Foreskin keratinocyte (primary cell): ENCODE measurements at places on chromosomes 5 and 9.

DNA sequence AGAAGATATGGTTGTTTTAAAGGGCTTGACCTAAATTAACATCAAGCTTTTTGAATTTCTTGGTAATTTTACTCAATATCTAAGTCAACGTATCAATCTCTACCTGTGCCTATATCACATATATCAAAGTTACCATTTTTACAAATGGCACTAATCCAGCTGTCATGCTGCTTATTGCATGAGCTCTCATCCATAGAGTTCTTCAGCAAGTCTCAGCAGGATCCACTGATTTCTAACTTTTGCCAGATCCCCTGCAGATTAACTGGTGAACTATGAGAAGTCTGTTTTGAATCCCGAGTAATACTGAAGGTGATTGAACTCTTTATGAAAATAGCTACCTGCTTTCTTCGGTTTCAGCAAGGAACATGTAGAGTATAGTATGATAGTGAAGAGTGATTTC is 1239.8 kb upstream of the ACO1 start:
- peak; percentile 37 for DNase-seq

GRCh38 chr5:58871648-58872242 is 288.9 kb downstream of the RAB3C start:
- peak; percentile 22 for DNase-seq

GRCh38 chr5:80090884-80091166 is 55.7 kb downstream of the THBS4 start:
- DNase-seq, result no peak

DNA sequence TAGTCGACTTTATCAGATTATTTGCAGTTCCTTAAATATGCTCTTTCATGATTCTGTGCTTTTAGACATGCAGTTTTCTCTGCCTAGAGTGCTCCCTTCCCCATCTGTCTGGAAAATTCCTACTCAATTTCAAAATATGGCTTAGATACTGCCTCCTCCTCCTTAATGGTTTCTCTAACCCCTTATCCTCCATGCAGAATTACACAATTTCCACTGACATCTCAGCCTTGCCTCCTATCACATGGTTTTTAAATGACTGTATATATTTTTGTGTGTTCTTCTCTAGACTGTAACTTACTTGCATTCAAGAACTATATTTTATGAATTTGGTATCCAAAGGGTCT is 85.2 kb downstream of the SLC44A1 start:
- DNase-seq, result no peak

DNA sequence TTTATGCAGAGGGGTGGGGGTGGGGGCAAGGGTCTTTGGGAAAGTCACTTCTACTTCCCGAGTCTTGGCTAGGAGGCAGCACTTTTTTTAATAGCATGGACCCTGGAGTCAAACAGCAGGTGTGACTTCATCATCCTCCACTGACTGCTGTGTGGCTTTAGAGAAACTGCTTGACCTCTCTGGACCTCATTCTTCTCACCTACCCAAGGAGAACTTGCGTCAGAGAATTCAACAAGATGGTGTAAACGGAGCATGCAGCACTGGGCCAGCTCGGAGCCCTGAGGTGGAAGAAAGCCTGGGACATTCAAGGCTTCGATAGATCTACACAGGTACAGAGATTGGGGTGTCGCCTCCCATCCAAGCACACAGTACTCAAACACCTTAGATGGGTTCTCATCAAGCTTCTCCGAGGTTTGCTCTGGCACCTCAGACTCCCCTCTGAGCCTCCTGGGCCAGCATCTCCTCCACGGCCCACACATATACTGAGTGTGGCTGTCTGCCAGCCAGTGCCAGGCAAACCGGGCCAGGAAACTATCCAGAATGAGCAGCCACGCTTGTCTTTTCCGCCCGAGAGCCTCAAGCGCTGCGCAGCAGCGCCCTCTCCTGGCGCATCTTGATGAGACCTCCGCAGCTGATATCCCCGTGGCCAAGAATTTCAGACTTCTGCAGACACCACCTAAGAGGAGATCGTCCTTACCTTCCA is 4.6 kb upstream of the SLC25A48 start:
- no peak for DNase-seq

- DNase-seq, result no peak
These were observed 6.0 kb downstream of the POLR3G start for GRCh38 chr5:90480699-90481098.

DNA sequence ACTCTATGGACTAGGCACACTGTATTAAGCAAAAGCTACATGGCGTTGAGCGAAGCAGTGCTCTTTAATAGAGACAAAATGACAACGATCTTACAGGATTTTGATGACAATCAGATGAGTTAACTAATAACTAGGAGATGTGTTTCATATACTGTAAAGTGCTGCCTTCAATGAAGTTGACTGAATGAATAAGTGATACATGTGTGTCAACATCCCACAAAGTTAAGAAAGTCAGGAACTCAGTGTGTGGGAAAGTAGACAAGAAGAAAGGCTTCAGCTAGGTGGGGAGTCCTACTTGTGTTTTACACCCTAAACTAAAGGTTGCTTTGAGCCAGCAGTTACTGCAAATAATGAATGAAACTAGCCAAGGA is 79.6 kb downstream of the PAPPA start:
- DNase-seq, result peak; percentile 5

- DNase-seq, result no peak
These were observed 10.8 kb upstream of the DAB2IP start for GRCh38 chr9:121640491-121641223.

GRCh38 chr5:15489571-15490235 is 10.3 kb upstream of the FBXL7 start:
- no peak for DNase-seq

- DNase-seq, result no peak
These were observed 42.6 kb downstream of the LARP1 start for GRCh38 chr5:154797762-154798161.

- DNase-seq, result no peak
These were observed 21.7 kb downstream of the ERGIC1 start for GRCh38 chr5:172855597-172856292.

DNA sequence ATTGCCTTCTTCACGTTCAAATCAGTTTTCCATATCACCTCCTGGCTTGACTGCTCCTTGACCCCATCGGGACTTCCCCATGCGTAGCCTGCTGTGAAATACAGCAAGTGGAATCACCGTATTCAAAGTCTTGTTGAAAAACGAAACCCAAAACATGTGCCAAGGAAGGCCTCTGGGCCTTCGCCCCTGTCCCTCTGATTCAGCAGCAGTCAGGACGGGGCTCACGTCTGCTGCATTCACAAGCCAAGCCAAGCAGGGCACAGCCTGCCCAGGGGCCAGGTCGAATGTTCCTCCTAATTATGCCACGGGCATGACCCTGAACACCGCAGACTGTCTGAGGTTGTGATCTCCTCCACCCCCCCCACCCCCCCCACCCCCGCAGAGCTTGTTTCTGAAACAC is 960 bp upstream of the CTNND2 start:
- DNase-seq, result no peak

DNA sequence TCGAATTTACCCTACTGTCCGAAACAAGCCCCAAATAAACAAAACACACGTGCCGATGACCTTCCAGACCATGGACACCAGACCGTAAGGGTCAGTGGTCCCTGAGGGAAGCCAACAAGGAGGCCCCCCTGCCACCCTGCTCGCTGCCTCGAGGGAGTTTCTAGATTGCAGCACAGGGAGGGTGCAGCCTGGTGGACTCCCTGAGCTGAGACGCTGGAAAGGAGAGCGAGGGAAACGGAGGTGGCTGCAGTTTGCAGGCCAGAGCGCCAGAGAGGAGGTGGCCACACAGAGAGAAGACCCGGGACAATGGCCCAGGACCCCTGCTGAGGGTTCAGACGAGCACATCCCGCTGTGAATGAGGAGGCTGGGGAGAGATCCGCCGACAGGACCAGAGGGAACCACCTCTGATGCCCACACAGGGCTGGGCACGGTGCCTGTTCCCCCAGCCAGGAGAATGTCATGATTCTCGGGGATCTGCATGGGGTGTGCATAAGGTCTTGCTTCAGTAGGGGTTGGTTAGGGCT is 48.9 kb downstream of the SLC6A3 start:
- DNase-seq, result no peak

- DNase-seq, result no peak
These were observed 11.8 kb upstream of the MRNIP start for GRCh38 chr5:179870403-179870903.

- DNase-seq, result no peak
These were observed 42.5 kb downstream of the CYSTM1 start for GRCh38 chr5:140217299-140218026.

DNA sequence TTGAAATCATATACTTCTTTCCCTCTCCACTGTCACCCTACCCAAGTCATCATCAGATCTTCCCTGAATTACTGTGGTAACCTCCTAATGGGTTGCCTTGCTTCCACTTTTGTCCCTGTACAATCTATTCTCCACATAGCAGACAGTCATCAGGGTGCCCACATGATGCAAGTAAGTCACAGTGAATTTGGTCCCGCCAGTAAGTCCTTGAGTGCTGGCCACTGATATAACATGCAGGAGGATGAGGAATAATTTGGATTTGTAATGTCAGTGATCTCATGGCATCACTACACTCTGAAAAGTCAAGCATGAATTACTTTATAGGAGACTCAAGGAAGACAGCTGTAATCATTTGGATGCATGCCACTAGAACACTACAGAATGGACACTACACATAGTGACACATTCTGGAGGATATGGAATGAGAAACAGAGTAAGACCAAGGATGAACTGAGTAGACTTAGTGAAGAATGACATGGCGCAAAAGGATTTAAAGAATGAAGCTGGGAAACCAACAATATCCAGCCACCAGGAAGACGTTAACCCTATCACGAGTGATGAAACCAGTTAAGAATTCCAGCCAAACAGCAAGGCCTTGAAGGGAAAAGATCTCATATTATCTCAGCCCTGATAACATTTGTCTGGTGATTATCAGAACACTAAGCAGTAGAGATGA is 28.6 kb downstream of the MARCHF3 start:
- peak; percentile 13 for DNase-seq

GRCh38 chr9:124600407-124600806 is 93.2 kb upstream of the NR5A1 start:
- DNase-seq, result no peak

GRCh38 chr9:90789862-90790261 is 11.8 kb upstream of the SYK start:
- DNase-seq, result no peak

GRCh38 chr9:22147813-22148527 is 138.9 kb upstream of the CDKN2B start:
- DNase-seq, result peak; percentile 95

DNA sequence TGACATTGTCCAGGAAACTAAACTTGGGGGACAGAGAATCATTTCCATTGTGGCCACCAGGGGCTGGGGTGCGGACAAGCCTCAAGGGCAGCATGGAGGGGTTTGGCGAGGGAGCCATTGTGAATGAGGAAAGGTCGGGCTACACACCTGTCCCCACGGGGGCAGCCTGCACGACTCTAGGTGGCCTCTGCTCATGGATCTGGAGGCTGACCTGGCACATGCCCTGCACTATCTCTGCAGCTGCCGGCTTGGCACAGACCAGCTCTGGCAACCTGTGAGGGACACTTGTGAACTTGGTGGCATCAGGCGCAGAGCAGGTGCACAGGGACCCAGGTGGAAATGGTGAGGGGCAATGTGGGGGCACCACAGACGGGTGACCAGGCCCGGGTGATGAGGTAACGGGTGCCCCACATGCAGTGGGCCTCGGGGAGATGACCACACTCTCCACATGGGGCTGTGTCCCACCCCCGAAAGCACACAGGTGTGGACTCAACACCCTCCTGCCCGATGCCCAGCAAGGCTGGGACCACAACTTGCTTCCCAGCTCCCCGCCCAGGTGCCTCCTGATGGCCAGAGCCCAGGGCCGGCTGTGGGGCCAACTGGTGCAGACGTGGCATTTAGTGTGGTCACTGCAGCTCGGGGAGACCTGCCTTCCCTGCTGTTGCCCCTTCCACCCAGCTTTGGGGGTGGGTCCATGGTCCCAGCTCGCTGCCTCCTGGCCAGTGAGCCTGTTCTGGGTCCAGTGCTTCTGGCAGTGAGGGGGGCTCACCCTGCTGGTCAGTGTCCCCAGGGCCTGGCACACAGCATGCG is 60.9 kb upstream of the UBAC1 start:
- DNase-seq, result no peak

DNA sequence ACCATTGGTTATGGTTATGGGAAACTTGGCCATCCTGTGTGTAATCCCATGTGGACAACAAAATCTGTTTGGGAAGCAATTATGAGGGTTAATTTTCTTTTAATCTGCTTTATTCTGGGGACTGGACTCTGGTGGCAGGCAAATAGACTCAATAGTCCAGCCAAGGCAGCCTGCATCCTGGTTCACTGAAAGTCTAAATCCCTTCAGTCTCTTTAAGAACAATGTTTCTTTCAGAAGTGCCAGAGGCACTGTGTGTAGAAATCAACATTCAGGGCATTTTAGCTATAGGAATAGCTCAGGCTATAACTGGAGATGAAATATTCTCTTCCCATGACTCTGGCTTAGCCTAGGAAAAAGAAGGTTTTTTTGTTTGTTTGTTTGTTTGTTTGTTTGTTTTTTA is 118.0 kb downstream of the SPATA31D1 start:
- no peak for DNase-seq

DNA sequence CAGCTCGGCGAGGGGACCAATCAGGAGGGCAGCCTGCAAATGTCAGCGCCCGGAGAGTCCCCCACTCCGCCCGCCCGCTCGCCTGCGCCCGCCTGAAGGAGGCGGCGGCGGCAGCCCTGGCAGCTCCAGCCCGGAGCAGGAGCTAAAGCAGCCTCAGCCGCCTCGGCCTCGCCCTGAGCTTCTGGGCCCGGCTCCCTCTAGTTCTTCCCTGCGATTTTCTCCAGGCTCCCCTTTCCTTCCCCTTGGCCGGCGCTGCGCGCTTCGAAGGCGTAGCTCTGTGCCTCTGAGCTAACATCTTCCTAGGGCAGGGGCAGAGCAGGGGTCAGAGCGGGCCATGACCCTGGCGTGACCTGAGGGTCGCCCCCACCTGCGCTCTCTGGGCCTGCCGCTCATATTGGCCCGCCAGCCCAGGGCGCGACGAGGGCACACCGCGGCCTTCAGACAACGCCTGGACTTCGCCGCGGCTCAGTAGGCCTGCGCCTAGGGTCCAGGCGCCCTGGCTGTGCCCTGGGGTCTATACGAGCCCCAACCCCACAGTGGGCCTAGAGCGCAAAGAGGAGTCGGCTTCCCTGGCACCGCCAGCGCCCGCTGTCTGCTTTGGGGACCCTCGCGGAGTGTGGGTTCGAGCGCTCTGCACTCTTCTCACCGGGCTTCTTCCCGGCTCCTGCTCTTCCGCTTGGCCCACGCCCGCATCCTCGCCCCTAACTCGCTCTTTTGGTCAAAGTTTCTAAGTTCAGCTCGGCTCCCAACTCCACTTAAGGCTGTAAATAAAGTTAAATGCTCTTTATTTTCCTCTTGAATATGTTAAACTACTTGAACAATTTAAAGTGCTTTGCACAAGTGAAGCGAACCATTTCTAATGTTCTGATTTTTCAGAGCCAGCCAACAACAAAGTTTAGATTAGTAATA is 504 bp upstream of the OTP start:
- no peak for DNase-seq

- no peak for DNase-seq
These were observed 86.6 kb upstream of the ANKH start for GRCh38 chr5:14958188-14958587.
